ENCODE measurements at places on chromosomes 16 and 17.

GRCh38 chr17:58378733-58379510, 26.9 kb upstream of the SUPT4H1 start:
- no peak for DNase-seq

DNA sequence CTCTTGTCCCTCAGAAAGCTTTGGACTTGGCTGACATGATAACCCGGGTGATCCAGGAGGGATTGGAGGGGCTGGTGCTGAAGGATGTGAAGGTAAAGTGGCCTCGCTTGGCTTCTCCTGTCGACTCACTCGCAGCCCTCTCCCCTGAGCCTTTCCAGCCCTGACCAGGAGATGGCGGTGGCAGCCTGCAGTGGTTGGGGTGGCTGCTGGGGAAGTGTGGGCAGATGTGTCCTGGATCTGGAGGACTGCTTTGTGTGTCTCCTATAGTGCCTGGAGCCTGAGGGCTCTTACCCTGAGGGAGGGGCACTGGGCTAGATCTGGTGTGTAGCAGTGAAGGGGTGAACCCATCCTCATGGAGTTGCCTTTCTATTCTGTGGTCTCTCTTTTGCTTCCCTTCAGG, 17.9 kb downstream of the LIG3 start:
- peak; percentile 49 for DNase-seq

- DNase-seq: no peak
Observed at GRCh38 chr17:77607606-77608005, 350.9 kb upstream of the TNRC6C start.

DNA sequence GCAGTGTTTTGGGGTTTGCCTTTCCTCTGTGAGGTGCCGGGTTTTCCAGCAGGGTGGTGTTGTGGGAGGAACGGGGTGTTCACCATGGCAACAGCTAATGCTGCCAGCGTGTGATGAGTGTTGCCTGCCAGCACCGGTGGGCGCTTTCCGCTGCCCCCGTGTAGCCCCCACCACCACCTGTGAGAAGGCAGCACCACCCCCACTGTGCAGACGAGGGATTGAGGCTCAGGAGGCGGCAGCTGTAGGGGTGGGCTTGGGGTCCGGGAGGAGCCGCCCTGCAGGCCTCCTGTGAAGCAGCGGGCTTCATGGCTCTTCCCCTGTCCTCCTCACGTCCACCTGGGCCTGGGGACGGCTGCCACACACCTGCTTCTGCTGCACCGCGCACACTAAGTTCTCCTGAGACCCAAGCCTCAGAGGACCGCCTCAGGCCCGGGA, 5.2 kb downstream of the RAB40C start:
- no peak for DNase-seq

DNA sequence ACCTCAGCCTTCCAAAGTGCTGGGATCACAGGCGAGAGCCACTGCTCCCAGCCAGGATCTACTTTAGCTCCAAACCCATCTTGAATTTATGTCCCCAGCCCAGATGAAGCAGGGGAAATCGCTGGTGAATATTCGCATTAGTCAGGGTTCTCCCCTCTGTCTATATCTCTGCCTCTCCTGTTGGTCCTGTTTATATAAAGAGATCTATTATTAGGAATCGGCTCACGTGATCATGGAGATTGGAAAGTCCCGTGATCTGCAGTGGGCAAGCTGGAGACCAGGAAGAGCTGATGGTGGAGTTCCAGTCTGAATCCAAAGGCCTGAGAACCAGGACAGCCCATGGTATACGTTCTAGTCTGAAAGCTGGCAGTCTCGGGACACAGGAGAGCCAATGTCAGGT, 382.8 kb downstream of the SEC14L1 start:
- DNase-seq: no peak

- DNase-seq: no peak
Observed at GRCh38 chr17:9120471-9120870, 99.2 kb downstream of the NTN1 start.

- no peak for DNase-seq
Observed at GRCh38 chr17:57451191-57451590, 194.9 kb downstream of the MSI2 start.

- no peak for DNase-seq
Observed at GRCh38 chr16:86403541-86404163, 106.7 kb upstream of the FOXF1 start.

DNA sequence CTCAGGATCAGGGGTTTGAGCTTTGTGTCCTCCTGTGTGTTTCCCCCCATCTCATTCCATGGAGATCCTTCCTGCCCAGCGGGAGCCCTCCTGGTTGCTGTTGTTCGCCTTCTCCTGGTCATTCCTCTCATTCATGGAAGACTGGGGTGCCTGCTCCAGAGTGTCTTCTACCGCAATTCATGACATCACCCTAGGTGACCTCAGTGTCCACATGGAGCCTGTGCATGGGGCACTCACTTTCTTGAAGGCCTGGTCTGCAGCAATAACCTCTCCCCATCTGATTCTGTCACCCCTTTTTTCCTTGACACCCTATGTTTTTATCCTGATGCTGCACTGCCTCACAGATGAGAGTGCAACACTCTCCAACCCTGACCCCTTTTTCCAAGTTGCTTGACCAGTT, 21.4 kb upstream of the ARHGAP17 start:
- no peak for DNase-seq

- DNase-seq: no peak
Observed at GRCh38 chr17:32852811-32853210, 24.1 kb downstream of the MYO1D start.

DNA sequence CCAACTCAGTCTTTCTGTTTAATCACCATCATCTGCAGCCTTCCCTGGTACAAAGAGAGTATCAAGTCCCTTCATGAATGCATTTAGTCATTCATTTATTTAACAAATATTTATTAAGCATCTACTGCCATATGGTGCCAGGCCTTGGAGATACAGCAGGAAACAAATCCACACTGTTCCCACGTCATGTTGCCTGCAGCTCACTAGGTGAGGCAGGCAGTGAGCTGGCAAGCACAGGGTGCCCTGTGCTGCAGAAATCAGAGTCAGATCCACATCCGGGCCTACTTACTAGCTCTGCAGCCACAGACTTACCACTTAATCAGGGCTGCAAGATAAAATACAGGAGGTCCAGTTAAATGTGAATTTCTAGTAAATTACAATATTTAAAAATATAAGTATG, 38.5 kb upstream of the CES5A start:
- no peak for DNase-seq

- no peak for DNase-seq
Observed at GRCh38 chr16:9791556-9791955, 390.7 kb downstream of the GRIN2A start.

DNA sequence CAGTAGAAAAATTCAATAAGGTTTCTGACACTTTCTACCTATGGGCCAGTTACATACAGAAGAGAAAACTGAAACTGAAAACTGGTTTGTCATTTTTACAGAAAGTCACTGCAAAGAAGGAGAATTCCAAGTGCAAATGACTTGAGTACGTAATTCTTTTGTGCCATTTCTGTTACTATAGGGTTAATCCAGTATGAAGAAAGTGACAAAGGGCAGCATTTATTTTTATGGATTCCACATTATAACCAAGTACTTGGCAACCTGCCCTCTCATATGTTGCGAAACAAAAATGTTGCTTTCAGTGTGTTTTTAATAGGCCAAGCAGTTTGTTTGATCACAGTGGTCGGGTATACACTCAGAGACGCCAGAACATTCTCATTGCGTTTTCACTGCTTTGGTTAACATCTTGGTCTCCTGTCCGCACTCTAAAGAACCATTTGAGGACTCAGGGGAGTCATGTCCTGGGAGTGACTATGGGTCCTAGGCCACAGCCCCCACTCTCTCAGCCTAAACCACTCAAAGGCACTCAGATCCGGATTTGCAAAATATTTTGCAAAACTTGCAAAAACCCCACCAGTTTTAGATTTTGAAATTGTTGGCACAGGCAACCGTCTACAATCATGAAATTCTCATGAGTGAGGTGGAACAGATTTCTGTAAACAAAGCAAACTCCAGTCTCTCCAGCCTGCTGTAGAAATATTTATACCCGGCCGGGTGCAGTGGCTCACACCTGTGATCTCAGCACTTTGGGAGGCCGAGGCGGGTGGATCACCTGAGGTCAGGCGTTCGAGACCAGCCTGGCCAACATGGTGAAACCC, 15.4 kb upstream of the HELZ start:
- DNase-seq: no peak

GRCh38 chr17:4632581-4632920, 8.9 kb downstream of the ALOX15 start:
- no peak for DNase-seq

- no peak for DNase-seq
Observed at GRCh38 chr17:76791053-76791980, 53.4 kb downstream of the MFSD11 start.

- no peak for DNase-seq
Observed at GRCh38 chr17:80716986-80717719, 172.5 kb downstream of the RPTOR start.

- DNase-seq: no peak
Observed at GRCh38 chr16:75380870-75381269, 52.4 kb downstream of the CFDP1 start.

DNA sequence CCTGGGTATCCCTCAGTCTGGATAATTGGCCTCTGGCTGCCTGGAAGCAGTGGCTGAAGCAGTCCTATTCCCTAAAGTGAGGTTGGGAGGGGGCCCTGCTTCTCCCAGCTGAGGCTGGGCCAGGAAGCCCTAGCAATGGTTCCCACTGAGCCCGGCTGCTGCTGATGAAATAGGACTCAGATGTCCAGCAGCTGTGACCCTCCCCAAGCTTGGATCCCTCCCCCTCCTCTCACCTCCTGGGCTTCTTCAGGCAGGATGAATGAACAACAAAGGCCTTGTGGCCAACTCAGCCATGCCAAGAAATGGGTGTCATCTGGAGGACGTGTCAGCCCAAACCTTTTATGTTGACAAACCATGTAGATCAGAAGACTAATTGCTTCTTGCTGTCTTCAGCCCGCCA, 42.0 kb downstream of the AXIN2 start:
- DNase-seq: no peak

DNA sequence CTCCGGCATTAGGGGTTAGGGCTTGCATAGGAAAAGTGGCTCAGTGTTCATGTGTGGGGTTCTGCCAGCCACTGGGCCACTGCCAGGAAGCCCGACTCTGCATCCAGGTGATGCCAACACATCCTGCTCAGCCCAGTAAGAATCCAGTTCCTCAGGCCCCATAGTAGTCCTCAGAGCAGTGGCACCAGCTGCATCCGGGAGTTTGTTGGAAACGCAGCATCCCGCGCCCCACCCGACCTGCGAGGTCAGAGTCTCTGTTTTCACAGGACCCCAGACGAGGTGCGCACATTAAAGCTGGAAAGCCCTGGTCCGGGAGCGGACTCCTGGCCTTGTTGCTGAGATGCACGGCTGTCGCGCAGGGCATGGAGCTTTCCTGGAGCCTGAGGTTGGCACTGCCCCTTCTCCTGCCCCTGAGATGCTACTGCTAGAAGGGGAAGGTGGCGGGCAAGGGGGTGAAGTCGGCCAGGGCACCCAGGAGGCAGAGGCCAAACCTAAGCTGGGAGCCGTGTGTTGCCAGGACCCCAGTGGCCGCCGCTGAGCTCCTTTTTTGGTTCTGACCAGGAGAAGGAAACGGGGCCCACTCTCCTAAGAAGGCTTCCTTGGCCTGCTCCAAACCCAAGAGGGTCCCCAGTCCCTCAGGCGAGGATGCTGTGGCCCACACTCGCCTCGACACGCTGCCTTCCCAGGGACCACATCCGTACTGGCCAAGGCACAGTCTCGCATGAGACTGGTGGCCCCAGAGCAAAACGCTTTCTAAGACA, 44.4 kb downstream of the NOS2 start:
- no peak for DNase-seq

DNA sequence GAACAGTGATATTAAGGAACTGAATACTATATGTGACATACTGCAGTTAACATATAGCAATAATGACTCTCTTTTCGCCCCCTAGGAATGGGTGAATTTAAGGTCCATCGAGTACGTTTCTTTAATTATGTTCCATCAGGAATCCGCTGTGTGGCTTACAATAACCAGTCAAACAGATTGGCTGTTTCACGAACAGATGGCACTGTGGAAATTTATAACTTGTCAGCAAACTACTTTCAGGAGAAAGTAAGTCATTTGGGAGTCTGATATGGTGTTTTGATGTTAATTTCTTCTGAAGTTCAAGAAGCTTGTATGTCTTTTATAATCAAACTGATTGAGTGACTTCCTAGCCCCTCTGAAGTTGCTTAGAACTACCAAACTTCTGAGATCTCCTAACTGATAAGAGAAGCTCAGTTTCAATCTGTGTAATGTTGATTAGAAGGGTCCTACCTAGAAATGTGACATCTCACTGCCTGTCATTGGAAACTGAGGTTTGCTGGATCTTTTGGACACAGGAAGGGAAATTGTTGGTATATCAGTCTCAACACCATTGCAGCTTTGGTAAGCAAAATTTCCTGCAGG, 1.0 kb downstream of the UTP4 start:
- no peak for DNase-seq

All from NCI-H345 (cell line).